CD4-positive, alpha-beta T cell treated with Interleukin-21 for 1 hour (primary cell): ENCODE measurements at places on chromosomes 11 and 22.

- DNase-seq: no peak
Measured at GRCh38 chr22:44247346-44247745, 65.4 kb downstream of the SHISAL1 start.

- no peak for DNase-seq
Measured at GRCh38 chr22:40853961-40854360, 2.5 kb downstream of the ST13 start.

- no peak for DNase-seq
Measured at GRCh38 chr11:87447606-87448005, 409.9 kb downstream of the TMEM135 start.

DNA sequence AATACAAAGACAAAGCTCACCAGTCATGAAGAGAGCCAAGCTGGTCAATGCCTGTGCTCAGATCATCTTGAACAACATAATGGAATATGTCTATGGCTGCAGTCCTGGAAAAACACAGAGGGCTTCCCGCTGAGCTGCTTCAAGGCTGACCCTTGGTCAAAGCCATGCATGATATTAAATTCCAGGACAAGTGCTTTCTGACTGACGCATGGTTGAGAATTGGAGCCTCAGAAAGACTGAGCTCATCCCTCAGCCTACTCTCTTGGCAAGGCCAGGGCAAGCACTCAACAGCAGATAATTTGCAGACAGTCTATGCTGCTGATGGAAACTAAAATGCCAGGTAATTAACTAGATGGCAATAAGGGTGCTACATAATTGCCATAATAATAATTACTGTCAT lies 89.2 kb downstream of the GALNT18 start:
- no peak for DNase-seq

DNA sequence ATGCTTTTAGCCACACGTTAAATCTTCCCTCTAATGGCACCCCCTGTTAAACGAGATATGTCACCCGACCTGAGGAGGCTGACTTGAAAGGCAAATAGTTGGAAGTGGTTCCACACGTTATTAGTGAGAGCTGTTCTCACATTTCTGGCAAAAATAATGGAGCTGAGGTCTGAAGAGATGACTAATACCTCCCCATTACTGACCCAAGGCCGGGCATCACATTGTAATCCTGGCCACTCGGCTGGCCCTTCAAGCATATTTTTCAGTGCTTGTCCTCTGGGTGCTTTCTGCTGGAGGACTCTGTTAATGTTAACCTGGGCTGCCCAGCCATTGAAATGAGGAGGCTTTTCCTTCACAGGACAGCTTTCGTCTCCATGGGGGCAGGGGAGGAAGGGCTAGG lies 260.0 kb upstream of the CADM1 start:
- DNase-seq: no peak

- no peak for DNase-seq
Measured at GRCh38 chr11:65560555-65561418, 2.6 kb upstream of the LTBP3 start.

- DNase-seq: no peak
Measured at GRCh38 chr22:39645532-39645931, 75.0 kb downstream of the CACNA1I start.

GRCh38 chr22:26956371-26956770 lies 299.0 kb downstream of the MIAT start:
- DNase-seq: no peak

DNA sequence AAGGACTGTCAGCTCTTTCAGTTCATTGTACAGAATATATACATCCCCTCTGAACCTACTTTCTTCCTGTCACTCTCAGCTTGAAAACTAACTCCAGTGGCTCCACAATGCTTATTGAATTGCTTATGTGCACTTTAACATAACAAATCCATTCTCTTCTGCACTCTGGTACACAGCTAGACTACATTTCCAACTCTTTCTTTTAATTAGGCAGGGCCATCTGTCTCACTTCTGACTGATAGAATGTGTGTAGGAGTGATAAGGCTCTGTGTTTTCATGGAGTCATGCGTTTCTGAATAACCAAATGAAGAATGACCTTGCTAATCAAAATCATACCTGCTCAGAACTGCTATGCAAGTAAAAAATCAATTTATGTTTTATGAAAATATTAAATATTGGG lies 278.5 kb upstream of the CCDC179 start:
- no peak for DNase-seq
